CD4-positive, alpha-beta memory T cell (primary cell): ENCODE measurements at places on chromosomes 6 and 20. TPM values are rescaled to one million over a fixed set of nuclear protein-coding genes. Genes with fewer than 3 reads are reported as not detected.

TENT5A gene
- polyA plus RNA-seq: 2.5 TPM

GRCh38 chr6:140434761-140435160 lies 1060.3 kb upstream of the CITED2 start:
- DNase-seq: no peak
- H3K27me3 ChIP-seq: no peaks in the 10 kb centered on the region
- no peak overlapping the region for H3K27ac ChIP-seq
- no peaks in the 10 kb centered on the region for H3K36me3 ChIP-seq
- H3K4me1 ChIP-seq: no peaks in the 10 kb centered on the region
- no peak overlapping the region for H3K4me3 ChIP-seq

- no peaks in the 10 kb centered on the region for H3K4me1 ChIP-seq
- H3K36me3 ChIP-seq: no peaks in the 10 kb centered on the region
- H3K27ac ChIP-seq: no peak overlapping the region
- no peak for DNase-seq
- H3K4me3 ChIP-seq: no peak overlapping the region
- H3K27me3 ChIP-seq: no peaks in the 10 kb centered on the region
Observed at GRCh38 chr6:87806635-87807034, 104.6 kb upstream of the AKIRIN2 start.

GRCh38 chr6:89605861-89606260 lies 32.7 kb downstream of the LYRM2 start:
- no peak overlapping the region for H3K27ac ChIP-seq
- H3K4me3 ChIP-seq: no peak overlapping the region
- H3K36me3 ChIP-seq: no peaks in the 10 kb centered on the region
- no peak for DNase-seq
- H3K4me1 ChIP-seq: no peaks in the 10 kb centered on the region

GRCh38 chr20:49166534-49167449 lies 21.3 kb downstream of the STAU1 start:
- DNase-seq: no peak
- no peak overlapping the region for H3K4me3 ChIP-seq
- H3K27me3 ChIP-seq: no peaks in the 10 kb centered on the region
- peaks cover 56% of the 10 kb centered on the region for H3K4me1 ChIP-seq
- no peak overlapping the region for H3K27ac ChIP-seq
- peaks cover 6% of the 10 kb centered on the region for H3K36me3 ChIP-seq

RNF182 gene
- polyA plus RNA-seq: not detected

DNA sequence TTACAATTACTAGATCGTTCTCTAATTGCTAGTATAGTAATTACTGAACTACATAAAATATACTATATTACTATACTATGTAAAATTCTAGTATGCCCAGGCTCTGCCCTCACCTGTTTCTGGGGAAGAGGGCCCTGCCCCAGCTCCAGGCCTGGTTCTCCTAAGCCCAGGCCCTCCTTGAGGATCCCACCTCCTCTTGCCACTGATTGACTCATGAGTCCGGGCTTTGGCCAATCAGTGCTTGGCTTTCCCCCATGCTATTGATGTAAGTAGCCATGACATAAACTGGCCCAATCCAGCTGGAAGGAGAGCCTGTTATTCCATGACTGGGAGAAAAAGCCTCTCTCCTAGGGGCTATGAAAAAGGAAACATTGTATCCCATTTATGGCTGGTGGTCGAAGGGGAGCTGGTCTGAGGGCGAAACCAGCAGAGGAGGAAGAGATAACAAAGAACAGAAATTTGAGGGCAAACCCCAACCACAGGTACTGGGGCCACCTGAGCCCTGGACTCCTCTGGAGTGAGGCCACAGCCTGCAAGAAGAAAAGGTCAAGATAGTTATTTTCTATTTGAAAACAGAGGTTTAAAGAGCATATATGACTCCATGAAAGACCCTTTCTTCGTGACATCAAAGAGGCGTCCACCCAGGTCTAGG lies 129.3 kb upstream of the CD93 start:
- H3K27me3 ChIP-seq: no peaks in the 10 kb centered on the region
- DNase-seq: no peak
- H3K4me3 ChIP-seq: no peak overlapping the region
- no peaks in the 10 kb centered on the region for H3K4me1 ChIP-seq
- no peak overlapping the region for H3K27ac ChIP-seq
